Foreskin keratinocyte (primary cell): ENCODE measurements at places on chromosomes 3 and 15.

- DNase-seq, result peak; percentile 25
Measured at GRCh38 chr15:51649659-51650521, 27.3 kb upstream of the DMXL2 start.

DNA sequence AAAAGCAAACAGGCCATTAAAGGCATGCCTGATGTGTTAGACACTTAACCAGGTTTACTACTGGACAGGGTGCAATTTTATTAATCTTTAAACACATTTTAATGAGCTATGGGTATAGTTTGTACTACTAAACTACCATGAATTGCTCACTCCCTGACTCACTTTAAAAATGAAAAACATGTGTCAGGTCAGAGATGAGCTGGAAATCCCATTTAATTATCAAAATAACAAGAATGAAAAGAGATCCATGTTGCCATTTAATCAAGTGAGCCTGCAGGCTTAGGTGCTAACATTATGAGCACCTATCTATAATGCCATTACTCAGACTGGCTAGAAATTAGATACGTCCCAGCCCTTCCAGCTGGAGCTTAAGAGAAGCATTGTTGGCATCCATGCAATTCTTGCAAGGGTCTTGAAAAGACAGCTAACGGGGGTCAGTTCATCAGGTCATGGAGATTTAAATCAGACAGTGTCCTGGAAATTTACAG, 224.4 kb downstream of the THRB start:
- DNase-seq, result no peak

DNA sequence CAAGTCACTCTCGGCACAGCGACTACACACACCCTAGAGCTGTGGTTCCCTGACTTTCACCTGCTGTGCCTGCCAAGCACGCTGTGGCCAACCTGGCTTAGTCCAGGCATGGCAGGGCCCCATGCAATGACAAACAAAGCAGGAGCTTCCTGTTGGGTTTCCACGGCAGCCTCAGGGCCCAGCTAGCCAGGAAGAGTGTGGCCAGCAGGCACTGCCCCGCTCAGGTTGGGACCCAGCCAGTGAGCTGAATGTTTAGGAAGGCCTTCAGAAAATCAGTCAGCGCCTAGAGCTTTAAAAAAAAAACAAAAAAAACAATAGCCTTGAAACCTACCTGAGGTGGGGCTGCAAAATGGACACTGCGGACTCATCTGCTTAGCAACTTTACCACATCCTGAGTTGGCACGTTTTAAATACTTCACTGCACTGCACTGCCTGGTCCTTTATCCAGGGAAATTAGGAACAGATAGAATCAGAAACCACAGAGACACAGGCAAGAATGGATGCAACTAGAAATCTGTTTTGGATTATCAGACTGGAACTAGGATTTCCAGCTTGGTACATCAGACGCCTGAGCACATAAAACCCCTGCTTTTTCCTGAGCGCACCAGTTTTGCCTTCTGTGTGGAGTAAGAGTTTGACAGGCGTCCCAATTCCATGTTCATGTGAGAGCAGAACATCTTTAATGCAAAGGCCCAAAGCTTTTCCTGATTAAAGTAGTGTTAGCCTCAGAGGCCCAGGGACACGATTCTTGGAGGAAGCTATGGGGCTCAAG, 36.2 kb upstream of the LDHAL6B start:
- DNase-seq, result peak; percentile 71

DNA sequence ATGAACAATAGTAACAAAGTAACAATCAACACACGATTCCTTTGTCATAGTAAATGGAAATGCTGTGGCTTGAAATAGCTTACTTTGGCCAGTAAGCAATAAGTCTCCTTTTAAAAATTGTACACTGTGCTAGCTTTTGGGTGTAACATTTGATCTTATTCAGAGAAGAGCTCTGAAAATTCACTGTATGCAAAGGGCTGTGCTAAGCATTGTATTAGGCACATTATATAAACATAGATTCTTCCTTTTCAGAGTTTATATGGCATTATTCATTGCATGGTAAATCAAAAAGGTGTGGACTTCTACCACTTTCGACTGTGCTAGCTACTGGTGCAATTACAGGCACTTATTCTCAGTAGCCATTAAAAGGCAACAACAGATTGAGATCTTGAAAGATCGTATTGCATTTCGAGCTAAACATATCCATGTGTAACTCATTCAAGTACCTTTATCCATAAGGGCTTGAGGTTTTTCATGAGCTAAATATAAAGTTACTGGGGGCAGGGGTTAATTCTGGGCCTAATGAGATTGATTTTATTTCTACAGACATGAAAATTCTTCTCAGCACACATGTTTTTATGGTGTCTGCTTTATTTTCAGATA, 246.8 kb downstream of the NR1D2 start:
- no peak for DNase-seq

GRCh38 chr3:119352034-119352609, 57.9 kb downstream of the ARHGAP31 start:
- no peak for DNase-seq

GRCh38 chr3:102092617-102093466, 243.5 kb downstream of the NFKBIZ start:
- peak; percentile 29 for DNase-seq

DNA sequence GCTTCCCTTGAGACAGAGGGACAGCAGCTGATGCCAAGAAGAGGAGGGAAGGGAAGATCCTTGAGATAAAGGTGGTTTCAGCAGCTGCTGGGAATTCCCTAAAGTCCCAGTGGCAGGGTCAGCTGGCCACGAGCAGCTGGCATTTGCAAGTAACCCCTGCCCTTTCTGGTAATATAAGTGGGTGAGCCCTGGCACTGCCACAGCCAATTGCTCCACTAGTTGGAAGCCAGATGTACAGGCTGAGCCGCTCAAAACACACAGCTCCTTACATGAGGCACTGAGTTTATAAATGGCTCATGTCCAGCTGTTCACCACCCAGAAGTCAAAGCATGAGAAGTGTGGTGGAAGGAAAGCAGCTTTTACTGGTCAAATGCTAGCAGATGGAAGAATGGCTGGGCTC, 35.4 kb downstream of the PRR20G start:
- DNase-seq, result no peak

GRCh38 chr3:9015250-9015649, 52.0 kb upstream of the RAD18 start:
- no peak for DNase-seq

- DNase-seq, result no peak
Measured at GRCh38 chr15:70514251-70514650, 249.1 kb downstream of the UACA start.

GRCh38 chr15:62998262-62998890, 44.2 kb upstream of the TPM1 start:
- no peak for DNase-seq

GRCh38 chr15:40114218-40114617, 5.5 kb upstream of the BMF start:
- DNase-seq, result no peak
